ENCODE measurements at places on chromosomes 6 and 20.

- DNase-seq: no peak
These were observed 256.8 kb downstream of the SYNE1 start for GRCh38 chr6:152380351-152380767.

- DNase-seq: no peak
These were observed 118.7 kb downstream of the CLIC5 start for GRCh38 chr6:45896783-45897441.

GRCh38 chr20:5548107-5548506 lies 202.1 kb upstream of the SHLD1 start:
- no peak for DNase-seq

DNA sequence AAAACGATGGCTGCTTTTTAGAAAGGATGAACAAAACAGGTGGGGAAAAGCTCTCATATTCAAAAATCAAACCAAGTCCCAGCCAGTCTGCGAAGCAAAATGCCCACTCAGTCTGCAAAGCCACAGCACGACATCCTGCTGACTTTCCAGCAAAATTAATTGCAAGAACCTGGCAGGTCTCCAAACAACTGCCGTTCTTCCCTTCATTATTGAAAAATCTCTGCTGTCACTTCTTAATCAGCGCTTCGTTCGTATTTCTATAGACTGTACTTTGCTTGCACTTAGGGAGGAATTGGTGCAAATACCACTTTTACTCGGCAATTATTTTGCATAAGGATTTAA lies 222.4 kb downstream of the CBLN4 start:
- DNase-seq: no peak

- DNase-seq: no peak
These were observed 24.1 kb downstream of the LGSN start for GRCh38 chr6:63295553-63296194.

DNA sequence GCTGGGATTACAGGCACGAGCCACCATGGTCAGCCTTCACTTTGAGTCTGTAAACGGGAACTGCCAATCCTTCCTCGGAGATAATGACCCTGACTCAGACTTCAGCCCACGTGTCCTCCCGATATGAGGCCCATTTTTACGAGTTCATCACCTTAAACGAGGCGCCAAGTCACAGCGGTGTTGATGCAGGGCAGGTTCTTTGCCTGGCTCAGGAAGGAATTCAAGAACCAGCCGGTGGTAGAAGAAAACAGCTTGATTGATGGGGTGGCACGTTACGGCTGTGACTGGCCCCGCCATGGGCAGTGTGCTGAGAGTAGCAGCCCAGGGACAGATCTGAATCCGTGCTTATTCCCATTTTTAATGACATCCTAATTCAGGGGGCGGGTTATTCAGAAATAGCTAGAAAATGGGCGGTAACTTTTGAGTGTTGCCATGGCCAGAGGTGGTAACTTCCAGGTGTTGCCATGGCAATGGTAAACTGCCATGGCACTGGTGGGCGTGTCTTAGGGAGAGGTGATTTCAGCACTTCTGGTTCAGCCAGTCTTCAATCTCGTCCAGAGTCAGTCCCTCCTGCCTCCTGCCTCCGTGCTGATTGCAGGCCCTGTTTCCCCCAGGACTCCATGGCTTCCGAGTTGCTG lies 9.1 kb upstream of the MAP1LC3A start:
- DNase-seq: no peak

GRCh38 chr20:11231742-11232648 lies 558.2 kb upstream of the JAG1 start:
- DNase-seq: no peak

- no peak for DNase-seq
These were observed 5.3 kb upstream of the GTF2H4 start for GRCh38 chr6:30902709-30903108.

- DNase-seq: no peak
These were observed 579.9 kb downstream of the EPM2A start for GRCh38 chr6:145155411-145155810.

Measured in stimulated activated CD8-positive, alpha-beta memory T cell treated with anti-CD3 and anti-CD28 coated beads, Interleukin-2, amount 100 ng/mL, for 1 hour (primary cell).